ENCODE measurements at places on chromosomes 12 and 14. TPM values are rescaled to one million over a fixed set of nuclear protein-coding genes. Genes with fewer than 3 reads are reported as not detected.

DNA sequence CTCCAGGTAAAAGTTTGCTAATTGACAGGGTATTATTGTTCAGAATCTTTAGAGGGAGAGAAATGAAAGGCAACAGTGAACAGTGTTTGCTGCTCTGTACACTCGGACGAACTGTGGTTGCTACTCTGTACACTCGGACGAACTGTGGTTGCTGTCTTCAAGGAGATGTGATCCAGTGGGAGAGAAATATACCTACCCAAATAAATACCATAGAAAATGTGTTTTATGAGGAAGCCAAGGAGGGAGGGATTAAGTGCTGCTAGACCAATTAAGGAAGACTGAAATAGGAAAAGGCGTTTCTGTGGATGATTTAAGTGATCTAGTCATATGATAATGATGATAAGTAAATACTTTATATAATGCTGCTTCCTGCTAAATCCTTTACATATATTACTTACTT is 2.7 kb downstream of the STK38L start:
- DNase-seq: no peak

DNA sequence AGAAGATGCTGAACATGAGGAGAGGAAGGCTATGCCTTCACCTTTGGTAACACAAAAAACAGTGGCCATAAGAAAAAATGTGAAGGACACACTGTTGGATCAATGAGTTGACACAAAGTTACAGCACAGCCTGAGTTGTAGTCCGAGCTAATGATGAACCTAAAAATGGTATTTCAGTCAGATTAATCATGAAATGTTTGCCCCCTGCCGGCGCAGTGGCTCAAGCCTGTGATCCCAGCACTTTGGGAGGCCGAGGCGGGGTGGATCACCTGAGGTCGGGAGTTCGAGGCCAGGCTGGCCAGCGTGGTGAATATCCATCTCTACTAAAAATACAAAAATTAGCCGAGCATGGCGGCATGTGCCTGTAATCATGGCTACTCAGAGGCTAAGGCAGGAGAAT is 1.3 kb upstream of the CAPRIN2 start:
- DNase-seq: no peak

GRCh38 chr14:96002498-96002884 is 36.7 kb upstream of the C14orf132 start:
- DNase-seq: no peak

DNA sequence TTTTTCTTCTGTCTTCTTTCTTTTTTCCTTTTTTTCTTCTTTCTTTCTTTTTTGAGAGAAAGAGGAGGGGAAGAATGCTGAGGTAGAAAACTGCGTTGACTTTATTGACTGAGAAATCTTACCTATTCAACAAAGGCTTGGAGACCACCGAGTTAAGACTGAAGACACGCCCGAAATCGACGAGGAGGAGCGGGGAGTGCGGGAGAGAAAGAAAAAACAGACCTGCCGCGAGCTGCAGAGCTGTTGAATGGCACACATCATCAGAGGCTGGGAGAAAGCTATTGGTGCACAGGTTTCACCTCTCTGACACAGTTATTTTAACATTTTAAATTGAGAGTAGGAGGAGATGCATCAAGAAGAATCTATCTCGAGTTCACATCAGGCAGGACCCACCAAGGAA is 5.1 kb downstream of the ASCL1 start:
- DNase-seq: no peak

- DNase-seq: no peak
Observed at GRCh38 chr12:107450541-107450940, 235.1 kb upstream of the PWP1 start.

Gene SMIM41
- 0.35 TPM for total RNA-seq
